MG63 (cell line): ENCODE measurements at places on chromosomes 5 and 9. TPM values are rescaled to one million over a fixed set of nuclear protein-coding genes. Genes with fewer than 3 reads are reported as not detected.
A peak's percentile ranks its signal among the peaks of the same experiment; 100 is the strongest.

- DNase-seq: no peak
Observed at GRCh38 chr5:116577064-116577788, 2.6 kb upstream of the SEMA6A start.

- DNase-seq: no peak
Observed at GRCh38 chr9:105114964-105115728, 129.3 kb upstream of the SLC44A1 start.

DNA sequence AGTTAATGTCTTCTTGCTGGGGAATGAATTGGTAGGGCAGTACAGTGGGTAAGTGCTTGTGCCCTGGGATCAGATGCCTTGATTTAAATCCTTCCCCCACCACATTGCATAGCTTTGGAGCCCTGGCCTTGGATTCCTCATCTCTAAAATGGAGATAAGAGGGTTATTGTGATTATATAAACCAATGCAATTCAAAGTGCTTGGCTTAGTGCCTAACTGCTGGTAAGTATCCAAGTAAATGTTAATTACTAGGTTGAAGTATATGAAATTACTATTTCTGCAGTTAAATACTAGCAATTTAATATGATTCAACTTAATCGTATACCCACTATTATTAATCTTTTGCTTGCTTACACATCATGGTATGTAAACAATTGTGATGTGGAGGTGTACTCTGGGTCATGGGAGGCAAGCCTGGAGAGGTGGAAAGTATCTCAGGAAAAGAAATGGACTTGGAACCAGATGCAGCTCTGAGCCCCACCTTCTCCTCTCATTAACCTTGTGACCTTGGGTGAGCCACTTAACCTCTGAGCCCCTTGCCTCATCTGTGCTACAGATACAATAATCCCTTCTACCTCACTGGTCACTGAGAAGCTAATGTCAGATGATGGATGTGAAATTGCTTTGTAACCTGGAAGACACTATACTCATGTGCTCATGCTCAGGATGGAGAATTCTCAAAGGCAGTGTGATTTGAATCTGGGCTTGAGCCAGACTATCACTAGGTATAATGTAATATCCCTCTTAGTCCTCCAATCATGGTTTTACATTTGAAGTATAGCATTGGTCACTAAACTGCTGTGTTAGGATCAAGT lies 23.8 kb downstream of the NEUROG1 start:
- no peak for DNase-seq

- no peak for DNase-seq
Observed at GRCh38 chr5:59767211-59767605, 126.3 kb downstream of the PDE4D start.

DNA sequence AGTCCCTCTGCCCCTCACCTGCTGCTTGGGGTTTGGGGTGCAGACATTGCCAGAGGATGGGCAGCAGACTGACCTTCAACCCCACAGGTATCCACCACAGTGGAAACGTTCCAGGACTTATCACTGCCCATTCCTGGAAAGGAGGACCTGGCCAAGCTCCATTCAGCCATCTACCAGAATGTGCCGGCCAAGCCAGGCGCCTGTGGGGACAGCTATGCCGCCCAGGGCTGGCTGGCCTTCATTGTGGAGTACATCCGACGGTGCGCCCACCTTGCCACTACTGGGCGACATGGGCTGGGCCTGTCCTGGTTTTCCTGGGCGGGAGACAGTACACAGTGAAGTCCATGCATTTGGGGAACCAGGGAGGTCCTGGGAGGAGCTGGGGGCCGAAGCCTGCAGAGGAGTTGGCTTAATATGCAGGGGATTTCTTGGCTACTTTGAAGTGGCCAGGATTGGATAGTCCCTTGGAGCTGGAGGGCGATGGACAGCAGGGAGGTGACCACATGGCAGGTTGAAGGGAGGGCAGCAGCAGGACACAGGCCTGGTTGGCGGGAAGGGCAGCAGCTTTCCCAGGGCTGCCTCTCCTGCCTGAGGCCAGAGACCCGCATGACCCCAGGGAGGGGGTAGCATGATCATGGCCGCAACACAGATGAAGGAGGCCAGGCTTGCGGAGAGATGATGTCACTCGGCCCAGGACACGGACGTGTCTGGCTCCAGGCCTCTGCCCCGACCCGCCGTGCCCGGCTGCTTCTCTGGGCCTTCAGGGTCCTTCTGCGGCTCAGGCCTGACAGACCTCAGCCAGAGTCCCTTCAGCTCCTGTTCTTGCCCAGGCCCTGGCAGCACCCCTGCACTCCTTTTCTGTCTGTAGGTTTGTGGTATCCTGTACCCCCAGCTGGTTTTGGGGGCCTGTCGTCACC lies 34.6 kb downstream of the USP20 start:
- no peak for DNase-seq

- no peak for DNase-seq
Observed at GRCh38 chr9:86636519-86636918, 282.3 kb upstream of the TUT7 start.

GRCh38 chr5:179883163-179883562 lies 24.5 kb downstream of the TBC1D9B start:
- DNase-seq: no peak

GRCh38 chr5:1536322-1536845 lies 12.6 kb upstream of the LPCAT1 start:
- no peak for DNase-seq

- peak; percentile 26 for DNase-seq
Observed at GRCh38 chr5:81171769-81172168, 61.4 kb upstream of the CKMT2 start.

GRCh38 chr5:103433211-103433610 lies 129.4 kb downstream of the NUDT12 start:
- peak; percentile 6 for DNase-seq

- no peak for DNase-seq
Observed at GRCh38 chr5:54073131-54073530, 237.2 kb downstream of the ARL15 start.

DNA sequence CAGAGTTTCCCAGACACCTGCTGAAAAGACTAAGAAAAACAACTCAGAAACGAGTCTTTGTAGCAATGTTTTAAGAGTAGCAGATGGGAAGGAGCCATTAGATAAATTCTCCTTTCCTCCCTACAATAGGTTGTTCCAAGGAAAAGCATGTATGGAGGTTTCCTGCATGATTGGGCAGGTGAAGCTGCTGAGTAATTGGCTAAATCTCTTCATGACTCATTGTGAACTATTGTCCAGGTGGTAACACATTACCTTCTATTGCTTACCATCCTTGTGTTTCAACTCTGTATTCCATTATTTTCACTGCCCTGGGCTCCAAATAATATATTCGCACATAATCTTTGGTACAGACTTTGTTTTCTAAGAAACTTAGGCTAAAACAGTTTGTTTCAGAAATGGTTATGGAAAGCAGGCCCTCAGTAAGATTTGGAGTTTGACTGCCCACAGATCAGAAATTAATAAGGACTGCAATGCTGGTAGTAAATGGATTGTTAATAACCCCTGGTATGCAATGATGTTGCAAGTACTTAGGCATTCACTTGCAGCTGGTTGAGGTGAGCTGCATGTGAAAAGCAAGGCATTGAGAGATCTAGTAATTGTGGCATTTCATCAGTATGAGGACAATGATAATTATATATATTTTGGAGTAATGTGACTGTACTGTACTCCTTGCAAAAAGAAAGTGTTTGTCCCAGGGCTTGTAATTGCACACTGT lies 281.4 kb upstream of the VLDLR start:
- no peak for DNase-seq

DNA sequence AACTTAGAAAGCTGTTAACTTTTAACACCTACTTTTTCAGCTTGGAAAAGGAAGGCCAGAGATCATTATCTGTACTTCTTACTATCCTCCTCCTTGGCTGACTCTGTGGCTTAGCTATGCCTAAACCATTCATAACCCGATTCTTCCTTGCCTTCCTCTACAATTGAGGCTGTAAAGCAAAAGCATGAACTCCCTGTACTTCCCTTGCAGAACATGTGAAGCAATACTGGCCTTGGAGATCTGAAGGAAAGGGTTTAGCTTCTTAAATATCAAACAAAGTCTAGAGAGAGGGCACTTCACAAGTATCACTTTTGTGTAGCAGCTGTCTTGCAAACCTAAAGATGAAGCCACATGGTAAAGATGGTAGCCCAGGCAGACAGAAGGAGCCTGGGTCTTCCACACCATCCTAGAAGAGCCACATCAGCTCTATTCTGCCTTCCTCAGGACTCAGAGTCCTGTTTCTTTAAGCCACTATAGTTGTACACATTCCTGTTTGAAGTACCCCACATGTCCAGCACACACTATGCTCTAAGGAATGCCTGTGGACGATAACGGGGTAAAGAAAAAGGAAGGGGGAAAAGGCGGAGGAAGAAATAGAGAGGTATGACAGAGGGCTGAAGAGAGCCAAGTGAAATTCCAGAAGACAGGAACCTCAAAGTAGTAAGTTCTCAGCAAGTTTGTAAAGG lies 169.2 kb downstream of the SLIT3 start:
- no peak for DNase-seq

- no peak for DNase-seq
Observed at GRCh38 chr5:141872496-141873356, 5.5 kb downstream of the PCDH1 start.

DNA sequence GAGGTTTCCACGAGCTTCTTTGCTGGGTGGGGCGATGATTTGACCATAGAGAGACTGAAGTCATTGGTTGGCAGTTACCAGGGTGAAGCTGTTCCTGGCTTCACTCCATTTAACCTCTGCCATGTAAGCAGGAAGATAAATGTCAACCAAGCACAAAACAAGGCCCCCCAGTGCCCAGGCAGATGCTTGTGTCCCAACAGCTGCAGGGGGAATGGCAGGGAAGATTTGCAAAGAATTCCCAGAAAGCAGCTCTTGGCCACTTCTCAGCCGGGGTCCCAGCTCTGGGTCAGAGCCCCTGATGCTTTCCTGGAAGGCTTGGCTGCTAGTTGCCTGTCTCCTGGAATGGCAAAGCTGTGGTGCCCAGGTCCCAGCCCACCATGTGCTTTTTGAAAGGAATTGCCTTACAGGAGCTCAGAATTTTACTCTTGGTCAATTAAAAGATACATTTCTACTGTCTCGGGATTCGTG lies 383.4 kb downstream of the ENC1 start:
- DNase-seq: no peak

GRCh38 chr5:6723122-6723815 lies 10.0 kb downstream of the TENT4A start:
- DNase-seq: no peak

GRCh38 chr5:91026466-91026865 lies 356.7 kb downstream of the ARRDC3 start:
- no peak for DNase-seq

PCDHB10 gene
- 0.10 TPM in 1 of 2 replicates, not detected in the other for total RNA-seq

GRCh38 chr5:61802456-61802855 lies 470.4 kb downstream of the ZSWIM6 start:
- no peak for DNase-seq

DNA sequence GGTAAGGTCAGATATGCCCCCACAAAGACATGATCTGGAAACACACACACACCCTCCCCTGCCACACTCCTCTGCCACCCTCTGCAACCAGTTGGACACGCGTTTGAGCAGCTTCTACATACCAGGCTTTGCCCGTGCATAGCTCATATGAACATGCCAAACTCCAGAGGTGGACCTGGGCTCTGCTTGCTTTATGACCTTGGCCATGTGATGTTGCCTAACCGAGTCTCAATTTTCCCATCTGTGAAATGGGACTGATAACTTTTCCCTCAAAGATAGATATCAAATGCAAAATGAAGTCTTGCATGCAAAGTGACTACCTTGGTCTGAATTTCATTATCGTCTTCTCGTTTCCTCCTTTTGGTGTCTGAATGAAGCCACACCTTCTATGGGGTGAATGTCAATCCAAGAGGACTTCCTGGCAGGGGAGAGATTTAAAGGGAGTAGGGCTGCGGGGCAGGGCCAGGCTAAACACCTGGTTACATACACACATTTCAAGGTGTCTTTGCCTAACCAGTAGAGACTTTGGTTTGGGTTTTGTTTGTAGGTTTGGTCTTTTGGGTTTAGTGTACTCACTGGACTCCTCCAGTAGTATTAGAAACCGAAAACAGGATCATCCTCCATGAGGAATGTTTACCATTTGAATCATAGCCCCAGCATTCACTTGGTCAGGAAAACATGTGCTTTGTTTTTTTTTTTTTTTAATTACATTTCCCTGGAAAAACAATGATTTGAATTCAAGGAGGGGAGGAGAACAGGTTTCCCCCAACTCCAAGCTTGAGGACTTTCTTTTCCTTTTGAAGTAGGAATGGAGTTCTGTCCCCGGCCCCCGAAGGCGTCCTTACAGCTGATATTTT lies 63.2 kb downstream of the COL27A1 start:
- no peak for DNase-seq

ADAM19 gene
- total RNA-seq: 10.6 and 16.4 TPM in 2 replicates

SPINK7 gene
- total RNA-seq: not detected in 2 replicates

GRCh38 chr9:686321-686813 lies 155.1 kb upstream of the DMRT1 start:
- peak; percentile 15 for DNase-seq

DNA sequence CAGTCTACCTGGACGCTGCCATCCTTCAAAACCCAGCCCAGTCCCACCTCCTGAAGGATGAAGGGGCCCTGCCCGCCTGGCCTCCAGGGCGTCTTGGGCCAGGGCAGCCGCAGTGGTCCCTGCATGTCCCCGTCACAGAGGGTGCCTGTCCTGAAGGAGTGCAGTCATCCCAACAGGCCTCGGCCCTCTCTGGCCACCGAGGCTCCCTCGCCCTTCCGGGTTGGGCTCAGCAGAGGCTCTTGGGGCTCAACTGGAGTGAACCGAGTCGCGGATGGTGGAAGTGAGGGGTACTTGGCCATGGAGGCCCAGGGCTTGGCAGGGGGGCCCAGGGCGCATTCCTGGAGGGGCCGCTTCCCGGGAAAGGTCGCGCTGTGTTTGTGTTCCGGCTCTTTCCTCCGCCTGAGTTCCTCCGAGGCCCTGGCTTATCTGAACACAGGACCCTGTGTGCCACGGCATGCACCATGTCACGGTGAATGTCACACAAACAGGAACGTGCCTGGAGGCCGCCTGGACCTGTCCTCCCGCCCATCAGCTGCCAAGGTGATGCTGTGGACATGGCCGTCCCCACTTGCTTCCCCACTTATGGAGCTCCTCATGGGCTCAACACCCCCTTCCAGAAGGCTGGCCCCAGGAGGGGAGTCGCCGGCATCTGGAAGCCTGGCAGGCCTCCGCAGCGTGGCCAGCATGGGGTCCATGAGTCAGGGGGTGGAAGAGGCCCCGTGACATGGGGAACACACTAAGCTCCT lies 25.7 kb upstream of the OBP2B start:
- DNase-seq: no peak

DNA sequence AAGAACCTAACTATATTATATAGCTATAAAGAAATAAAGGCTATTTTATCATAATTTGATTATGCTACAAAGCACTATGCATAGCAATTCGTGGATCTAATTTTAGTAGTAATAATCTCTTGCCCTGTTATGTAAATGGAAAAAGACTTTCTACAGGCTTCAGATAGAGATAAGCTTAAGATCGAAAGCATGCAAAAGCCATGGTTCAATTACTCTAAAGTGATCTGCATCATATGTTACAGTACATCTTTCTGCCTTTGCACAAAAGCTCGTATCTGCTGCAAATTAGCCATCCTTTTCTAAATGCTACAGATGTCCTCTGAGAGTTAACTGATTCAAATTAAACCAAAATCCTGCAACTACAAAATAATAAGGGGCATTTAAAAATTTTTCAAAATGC lies 234.8 kb upstream of the TMEM161B start:
- DNase-seq: no peak

- no peak for DNase-seq
Observed at GRCh38 chr9:131503626-131504465, 1.1 kb downstream of the POMT1 start.

GRCh38 chr5:71011194-71011792 lies 13.8 kb downstream of the NAIP start:
- DNase-seq: no peak

GRIN1 gene
- total RNA-seq: not detected in 2 replicates
